ENCODE measurements at places on chromosomes 7 and 10.

DNA sequence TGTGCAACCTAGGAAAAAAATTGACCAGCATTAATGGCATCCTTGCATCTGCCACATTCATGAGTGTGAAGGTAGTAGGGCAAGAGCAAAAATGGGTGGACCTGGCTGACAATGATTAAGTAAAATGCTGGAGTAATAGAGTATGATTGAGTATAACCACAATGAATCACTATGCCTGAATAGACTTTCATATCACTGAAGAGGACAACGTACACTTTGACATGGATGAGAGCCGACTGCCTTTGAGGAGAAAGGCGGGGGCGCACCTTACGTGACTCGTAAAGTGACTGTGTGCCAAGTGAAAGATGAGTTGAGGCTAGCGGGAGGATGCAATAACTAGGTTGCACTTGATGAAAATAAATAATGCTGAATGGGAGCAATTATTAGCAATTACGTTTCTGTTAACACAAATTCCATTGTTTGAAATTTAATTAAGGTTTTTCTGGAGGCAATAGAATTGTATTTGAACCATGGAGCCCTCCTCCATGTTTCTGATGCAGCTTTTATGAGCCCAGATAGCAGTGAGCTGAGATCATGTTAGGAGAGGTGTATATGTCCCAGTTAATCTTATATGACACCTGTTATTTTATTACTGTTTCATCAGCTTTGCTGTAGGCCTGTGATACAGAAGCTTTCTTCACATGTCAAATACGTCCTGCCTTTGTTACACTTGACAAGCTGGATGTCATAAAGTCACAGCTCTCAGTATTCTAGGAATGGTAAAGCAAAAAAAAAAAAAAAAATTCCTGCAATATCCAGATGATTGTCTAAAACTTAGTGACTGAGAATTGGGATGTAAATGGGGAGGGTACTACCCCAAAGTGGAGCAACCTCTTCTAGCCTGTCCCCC lies 596.5 kb downstream of the NXPH1 start:
- no peak for DNase-seq

- no peak for DNase-seq
These were observed 431 bp downstream of the ZYX start for GRCh38 chr7:143381427-143382125.

DNA sequence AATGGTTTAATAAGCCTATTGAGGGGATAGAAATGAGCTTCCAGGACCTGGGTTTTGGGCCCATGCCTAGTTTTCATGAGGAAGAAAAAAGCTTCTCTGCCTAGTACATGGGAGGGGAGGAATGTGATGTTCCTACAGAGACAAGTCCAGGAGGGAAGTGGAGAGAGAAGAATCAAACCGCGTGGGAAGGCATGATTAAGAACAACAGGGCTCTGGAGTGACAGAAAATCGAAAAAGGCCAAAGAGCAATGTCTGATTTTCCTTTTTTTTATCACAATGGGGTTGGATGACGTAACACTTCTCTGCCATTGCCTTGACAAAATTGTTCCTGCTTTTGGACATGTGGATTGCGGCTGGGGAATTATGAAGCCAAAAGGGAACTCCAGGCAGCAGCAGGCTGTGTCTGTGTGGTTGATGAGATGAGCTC lies 258.6 kb downstream of the CXCL12 start:
- DNase-seq, result no peak

DNA sequence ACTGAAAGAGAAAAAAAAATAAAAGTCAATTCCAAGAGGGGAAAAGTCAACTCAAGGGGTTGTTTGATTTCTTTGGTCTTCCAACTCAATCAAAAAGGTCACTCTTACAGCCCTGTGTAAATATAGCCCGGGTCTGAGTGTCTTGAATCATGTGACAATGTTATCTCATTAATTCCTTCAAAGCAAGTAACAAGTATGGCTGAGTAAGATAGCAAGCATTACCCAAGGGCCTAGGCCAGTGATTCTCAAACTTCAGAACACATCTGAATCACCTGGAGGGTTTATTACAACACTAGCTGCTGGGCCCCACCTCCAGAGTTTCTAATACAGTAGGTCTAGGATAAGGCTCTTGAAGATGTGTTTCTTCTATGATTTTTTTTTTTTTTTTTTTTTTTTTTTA lies 125.0 kb downstream of the PRLHR start:
- DNase-seq, result no peak

DNA sequence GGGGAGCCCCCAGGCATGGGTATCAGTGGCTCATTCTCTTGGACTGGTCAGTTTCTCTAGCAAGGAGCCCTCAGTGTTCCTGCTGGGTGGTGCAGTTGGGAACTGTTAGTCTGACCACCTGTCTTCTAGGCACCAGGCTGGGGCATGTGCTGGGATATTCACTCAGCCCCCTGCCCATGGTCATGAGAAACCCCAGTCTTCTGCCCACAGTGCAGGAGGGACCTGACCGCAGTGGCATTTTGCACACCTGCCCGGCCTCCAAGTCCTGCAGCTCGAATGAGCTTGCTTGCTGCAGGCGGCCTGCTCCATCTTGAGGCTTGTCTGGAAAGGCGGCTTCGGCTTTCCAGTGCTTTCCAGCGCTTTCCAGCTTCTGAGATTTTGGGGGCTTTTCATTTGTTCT lies 36.3 kb downstream of the CUX1 start:
- no peak for DNase-seq

DNA sequence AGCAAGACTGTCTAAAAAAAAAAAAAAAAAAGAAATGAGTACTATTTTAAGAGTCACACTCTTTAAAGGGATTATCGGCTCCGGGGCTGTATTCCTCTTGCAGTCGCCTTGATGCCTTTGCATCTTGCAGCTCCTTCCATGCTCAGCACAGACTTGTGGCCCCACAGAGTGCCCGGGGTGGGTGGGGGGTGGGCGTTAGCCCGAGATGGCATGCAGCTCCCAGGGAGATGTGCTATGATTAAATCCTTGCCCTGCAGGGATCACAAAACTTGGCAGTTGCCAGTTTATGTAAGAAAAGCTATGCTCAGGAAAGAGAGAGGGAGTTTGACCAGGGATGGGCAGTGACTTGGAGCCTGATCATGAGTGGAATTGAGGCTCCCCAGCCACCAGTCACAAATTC lies 81.9 kb downstream of the CCDC3 start:
- no peak for DNase-seq

- DNase-seq, result no peak
These were observed 1.4 kb downstream of the CCDC136 start for GRCh38 chr7:128793181-128793547.

DNA sequence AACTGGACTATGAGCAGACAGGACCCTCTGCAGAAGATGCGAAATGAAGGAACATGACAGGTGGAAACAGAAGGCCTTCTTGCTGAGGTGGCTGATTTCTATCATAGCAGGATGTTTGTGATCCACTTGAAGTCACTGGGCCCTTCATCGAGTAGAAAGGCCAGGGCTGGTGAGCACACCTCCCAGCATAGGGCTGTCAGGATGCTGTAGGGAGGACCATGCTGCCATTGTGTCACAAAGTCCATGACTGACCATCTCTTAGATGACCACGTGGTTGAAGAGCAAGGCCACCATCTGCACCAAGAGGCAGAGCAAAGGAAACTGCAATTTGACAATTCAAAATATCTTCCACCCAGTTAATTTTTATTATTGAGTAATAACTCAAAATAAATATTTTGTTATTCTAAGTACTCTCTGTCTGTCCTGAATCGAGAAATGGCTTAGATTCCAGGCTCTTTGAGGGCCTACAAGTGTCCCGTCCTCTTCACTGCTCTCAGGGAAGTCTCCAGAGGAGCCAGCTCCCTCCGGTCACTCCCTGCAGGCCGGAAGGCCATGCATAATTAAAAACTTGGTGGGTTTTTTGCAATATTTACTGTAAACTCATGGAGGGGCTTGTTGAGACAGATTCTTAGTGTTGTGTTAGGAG lies 249.3 kb upstream of the ZMIZ1 start:
- DNase-seq, result no peak

DNA sequence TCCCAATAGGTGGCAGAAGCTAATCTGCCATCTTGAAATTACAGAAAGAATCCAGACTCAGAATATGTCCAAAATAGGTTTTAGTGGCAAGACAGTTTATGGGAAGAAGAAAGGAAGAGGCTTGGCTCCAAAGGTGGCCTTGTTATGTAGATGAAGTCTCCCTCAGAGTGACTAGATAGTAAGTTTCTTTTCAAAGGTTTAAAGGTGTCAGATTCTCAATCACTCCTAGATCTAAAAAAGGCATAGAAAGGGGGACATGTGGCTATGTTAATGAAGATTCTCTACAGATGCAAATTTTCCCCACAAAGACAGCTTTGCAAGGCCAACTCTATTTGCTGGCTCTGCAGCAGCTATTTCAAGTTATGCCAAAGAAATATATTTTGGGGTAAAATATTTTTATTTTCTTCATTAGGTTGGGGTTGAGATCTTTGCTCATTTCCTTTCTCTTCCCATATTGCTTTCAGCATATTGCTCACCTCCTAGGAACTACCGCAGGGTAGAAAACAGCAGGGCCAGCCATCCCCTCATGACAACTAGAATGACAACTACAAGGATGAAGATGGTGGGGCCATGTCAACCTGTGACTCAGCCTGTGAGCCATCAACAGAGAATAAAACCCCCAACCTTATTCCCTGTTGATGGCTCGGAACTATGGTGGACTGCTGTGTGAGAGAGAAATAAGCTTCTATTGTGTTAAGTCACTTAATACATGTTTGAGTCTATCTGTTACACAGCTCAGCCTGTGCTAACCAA lies 274.0 kb upstream of the GALNT17 start:
- DNase-seq, result no peak

GRCh38 chr10:113958631-113959382 lies 84.9 kb upstream of the ADRB1 start:
- DNase-seq, result no peak

DNA sequence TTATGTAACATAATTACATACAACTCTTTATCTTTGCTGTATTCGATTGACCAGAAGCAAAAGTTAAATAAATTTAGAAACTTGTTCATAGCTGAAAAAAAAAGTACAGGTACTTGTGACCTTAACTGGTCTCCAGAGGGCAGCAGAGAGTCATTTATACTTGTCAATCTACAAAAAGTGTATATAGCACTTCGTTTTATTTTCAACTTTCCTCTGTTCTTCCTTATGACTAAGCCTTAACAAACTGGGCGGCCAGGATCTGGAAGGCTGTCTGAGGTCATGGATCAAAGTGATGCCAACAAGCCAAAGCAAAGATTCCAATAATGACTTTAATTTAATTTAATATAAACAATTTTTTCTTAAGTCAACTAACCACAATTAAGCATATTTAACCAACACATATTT lies 29.8 kb downstream of the C10orf67 start:
- DNase-seq, result peak; percentile 24

DNA sequence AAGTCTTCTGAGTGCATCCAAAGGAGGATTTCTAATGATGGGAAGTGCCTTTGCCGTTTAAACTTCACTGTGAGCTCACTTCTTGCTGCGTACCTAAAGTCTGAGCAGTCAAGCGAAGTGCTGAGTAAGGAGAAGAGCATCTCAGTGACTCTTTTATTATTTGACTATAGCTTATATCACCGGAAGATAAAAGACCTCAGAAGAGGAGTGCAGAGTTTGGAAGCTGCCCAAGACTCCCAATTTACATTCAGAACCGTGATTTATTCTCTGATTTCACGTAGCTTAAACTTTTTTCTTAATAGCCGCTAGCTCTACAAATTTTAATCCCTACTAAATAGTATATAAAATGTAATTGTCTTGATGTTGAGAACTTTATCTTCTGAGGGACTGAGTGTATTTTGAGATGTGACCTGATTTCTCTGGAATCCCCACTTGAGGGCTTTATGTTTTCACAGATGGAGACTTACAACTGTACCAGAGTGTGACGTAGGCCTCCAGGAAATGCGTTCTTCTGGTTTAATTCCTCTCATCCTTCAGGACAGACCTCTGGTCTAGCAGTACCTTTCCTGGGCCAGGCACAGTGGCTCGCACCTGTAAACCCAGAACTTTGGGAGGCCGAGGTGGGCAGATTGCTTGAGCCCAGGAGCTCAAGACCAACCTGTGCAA lies 51.1 kb downstream of the CAMK1D start:
- no peak for DNase-seq

- DNase-seq, result no peak
These were observed 3.9 kb upstream of the ATP6V0E2 start for GRCh38 chr7:149869867-149870266.

GRCh38 chr7:28539289-28539981 lies 127.1 kb downstream of the CREB5 start:
- DNase-seq, result no peak

Data from stimulated activated CD8-positive, alpha-beta memory T cell treated with anti-CD3 and anti-CD28 coated beads, Interleukin-15, amount 100 ng/mL, for 1 hour (primary cell).